Activated naive CD4-positive, alpha-beta T cell treated with anti-CD3 and anti-CD28 coated beads for 36 hours (primary cell): ENCODE measurements at places on chromosomes 2 and 18. TPM values are rescaled to one million over a fixed set of nuclear protein-coding genes. Genes with fewer than 3 reads are reported as not detected.

The SLC5A7 gene
- not detected for total RNA-seq

- H3K27me3 ChIP-seq: no peaks in the 10 kb centered on the region
- no peak overlapping the region for H3K27ac ChIP-seq
- DNase-seq: no peak
- peaks cover 38% of the 10 kb centered on the region for H3K4me1 ChIP-seq
- H3K36me3 ChIP-seq: peaks cover 2% of the 10 kb centered on the region
These were observed 2.8 kb upstream of the PEX13 start for GRCh38 chr2:61014763-61015162.

- no peak overlapping the region for H3K4me3 ChIP-seq
- peak; percentile 35 for DNase-seq
These were observed 66.0 kb downstream of the TCF4 start for GRCh38 chr18:55522011-55522410.

GRCh38 chr2:175823002-175823706, 178.9 kb downstream of the LNPK start:
- H3K4me3 ChIP-seq: no peak overlapping the region
- H3K4me1 ChIP-seq: no peaks in the 10 kb centered on the region
- no peaks in the 10 kb centered on the region for H3K36me3 ChIP-seq
- no peak overlapping the region for H3K27ac ChIP-seq
- peaks cover 22% of the 10 kb centered on the region for H3K27me3 ChIP-seq
- no peak for DNase-seq

DNA sequence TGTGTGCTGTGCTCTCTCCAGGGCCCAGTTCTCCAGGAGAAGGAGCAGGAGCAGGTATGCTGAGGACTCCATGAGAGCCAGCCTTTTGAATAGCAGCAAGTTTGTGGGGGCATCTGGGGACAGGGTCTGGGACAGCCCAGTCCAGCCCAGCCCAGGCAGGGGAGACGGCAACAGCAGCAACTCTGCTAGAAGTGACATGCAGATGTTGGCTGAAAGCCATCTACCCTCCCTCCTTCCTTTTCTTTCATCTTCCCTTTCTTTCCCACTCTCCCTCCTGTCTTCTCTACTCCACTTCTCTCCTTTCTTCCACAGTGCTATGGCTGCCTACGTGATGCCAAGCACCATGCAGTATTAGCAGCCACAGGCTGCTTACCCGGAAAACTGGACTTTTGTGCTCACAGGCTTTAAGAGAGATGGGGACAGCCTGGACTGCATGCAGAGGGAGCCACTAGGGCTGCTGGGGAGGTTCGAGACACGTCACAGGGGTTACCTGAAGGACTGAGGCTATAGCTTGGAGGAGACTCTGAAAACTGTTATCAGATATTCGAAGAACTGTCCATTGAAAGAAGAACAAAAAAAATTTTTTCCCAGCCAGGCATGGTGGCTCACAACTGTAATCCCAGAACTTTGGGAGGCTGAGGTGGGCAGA, 23.8 kb upstream of the YWHAQ start:
- H3K4me3 ChIP-seq: no peak overlapping the region
- H3K27ac ChIP-seq: no peak overlapping the region
- peaks cover 19% of the 10 kb centered on the region for H3K4me1 ChIP-seq
- H3K36me3 ChIP-seq: no peaks in the 10 kb centered on the region
